ENCODE measurements at places on chromosomes 3 and 15.

- DNase-seq, result no peak
These were observed 507 bp downstream of the SLC12A6 start for GRCh38 chr15:34336991-34337556.

DNA sequence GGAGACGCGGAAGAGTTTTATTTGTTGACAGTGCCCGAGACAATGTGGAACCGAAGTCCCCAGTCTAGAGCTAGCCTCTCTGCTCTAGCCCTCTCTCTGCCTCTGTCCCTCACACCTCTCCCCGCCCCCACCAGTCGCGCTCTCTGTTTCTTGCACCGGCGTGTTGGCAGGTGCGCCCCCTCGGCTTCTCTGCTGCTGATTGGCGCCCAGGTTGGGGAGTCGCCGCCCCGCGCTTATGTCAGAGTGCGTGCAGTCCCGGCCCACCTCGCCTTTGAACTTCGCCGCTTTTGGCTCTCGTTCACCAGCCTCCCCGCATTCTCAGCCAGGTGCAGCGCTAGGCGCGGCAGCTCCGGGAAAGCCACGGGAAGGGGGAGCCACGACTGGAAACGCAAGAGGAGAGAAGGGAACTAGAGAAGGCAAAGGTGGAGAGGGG lies at the start of gene SOX14:
Gene SOX14, plus strand, starts transcription at position 315 of the 433 bp plus-strand sequence. CDS start 470 bp downstream, outside the sequence.
- no peak for DNase-seq

- no peak for DNase-seq
These were observed 276.3 kb downstream of the THSD4 start for GRCh38 chr15:71391421-71392088.

GRCh38 chr3:126180477-126181397 lies at the start of gene ALDH1L1:
TSS of gene ALDH1L1 (minus strand) at chr3:126180586. CDS start at chr3:126160979, 19,607 bp downstream.
- no peak for DNase-seq

DNA sequence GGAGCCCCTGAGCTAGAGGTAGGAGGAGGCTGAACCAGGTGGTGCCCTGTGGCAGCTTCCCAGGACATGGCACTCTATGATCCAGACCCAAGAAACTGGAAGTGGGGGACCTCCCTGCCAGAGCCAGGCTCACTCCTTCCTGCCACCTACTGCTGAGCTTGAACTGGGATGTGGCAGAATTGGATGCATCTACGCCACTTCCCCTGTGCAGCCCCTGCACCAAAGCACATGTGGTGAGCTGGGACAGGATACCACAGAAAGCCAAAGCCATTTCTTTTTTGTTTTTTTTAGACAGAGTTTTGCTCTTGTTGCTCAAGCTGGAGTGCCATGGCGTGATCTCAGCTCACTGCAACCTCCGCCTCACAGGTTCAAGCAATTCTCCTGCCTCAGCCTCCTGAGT lies 518.0 kb upstream of the PPP2R3A start:
- no peak for DNase-seq

GRCh38 chr15:41926185-41927056 lies 32.6 kb upstream of the SPTBN5 start:
- no peak for DNase-seq

GRCh38 chr15:93300796-93301195 lies 211.8 kb upstream of the RGMA start:
- DNase-seq, result no peak
